ENCODE measurements at places on chromosomes 3 and 15.

DNA sequence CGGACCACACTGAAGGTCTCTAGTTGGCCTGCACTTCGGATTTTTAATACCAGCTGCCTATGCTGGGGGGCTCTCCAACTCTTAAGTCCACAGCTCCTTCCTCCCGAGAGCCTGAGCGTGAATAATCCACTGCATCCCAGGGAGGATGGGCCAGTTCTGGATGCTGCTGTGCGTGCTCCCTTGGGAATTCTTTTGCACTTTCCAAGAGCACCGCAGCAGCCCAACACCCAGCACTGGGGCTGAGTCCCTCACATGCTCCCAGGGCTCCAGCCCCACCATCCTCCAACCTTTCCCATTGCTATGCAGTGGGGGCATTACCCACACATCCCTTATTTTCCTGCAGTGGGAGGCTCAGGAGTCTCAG is 136.4 kb upstream of the IQSEC1 start:
- DNase-seq = no peak

DNA sequence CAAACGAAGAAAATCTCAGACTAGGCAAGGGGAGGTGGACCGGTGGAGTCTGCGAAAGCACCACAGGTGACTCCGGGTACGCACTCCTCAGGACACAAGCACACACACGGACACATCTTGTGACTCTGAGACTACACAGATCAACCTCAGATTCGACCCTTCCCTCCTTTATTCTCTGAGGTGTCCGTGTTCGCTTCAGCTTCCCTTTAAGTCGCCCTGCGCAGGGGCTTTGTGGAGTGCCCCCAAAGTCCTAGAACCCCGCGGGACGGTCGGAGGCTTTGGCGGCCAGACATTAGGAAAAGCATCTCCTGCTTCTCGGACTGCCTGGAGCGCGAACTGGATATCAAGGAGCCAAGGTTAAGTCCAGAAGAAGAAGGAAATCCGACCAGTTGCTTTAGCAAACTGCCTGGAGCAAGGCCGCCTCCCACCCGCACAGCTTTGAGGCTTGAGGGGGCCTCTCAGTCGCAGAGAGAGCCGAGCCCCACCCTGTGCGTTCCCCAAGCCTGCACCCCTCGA is 730 bp downstream of the DGKG start:
- no peak for DNase-seq

- no peak for DNase-seq
Measured at GRCh38 chr15:62165793-62166375, 799 bp upstream of the C2CD4B start.

DNA sequence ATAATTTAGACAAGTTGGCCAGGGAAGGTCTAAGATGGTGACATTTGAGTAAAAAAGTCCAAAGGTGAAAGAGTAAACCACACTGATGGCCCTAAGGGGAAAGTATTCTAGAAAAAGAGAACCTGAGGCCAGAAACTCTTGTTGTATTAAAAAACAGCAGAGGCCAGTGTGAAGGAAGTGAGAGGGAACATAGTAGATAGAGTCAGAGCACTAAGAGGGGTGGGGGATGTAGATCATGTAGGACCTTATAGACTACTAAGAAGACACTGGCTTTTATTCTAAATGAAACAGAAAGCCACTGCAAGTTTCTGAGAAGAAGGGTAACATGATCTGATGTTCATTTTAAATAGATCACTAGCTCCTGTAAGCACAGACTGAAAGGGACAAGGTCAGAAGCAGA is 14.5 kb downstream of the POLQ start:
- DNase-seq = no peak

DNA sequence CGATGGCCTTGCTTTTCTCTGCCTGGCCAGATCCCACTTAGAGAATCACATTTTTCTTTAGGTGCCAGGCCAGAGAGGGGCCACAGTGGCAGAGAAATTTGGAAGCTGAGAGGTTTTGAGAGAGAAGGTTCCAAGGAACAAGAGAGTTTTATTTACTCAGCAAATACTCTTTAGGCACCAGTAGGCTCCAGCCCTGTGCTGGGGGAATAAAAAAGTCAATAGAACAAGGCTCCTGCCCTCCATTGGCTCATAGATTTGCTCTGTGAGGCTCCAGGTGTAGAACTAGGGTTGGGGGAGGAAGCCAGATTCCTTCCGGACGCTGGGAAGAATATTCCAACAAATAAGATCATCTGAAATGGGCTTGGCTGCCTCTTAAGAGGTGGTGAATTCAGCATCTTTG is 59.9 kb downstream of the ST8SIA2 start:
- no peak for DNase-seq

GRCh38 chr3:145951441-145951840 is 209.5 kb downstream of the PLOD2 start:
- DNase-seq = no peak

DNA sequence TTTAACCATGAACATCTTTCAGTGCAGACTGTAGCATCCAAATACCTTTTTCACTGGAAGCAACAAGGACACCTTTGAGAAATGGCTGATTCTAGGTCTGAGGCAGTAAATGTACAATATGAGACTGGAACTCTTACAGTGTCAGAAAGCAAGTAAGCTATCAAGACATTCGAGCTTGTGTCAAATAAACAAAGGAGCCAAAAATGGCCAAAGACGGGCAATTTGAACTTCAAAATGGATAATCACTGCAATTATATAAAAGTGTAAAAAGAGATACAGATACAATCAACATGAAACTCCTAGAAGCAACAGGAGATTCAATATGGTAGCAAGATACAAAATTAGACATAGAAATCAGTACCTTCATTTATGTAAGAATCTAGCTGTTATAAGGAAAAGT is 138.5 kb upstream of the CCDC54 start:
- no peak for DNase-seq

DNA sequence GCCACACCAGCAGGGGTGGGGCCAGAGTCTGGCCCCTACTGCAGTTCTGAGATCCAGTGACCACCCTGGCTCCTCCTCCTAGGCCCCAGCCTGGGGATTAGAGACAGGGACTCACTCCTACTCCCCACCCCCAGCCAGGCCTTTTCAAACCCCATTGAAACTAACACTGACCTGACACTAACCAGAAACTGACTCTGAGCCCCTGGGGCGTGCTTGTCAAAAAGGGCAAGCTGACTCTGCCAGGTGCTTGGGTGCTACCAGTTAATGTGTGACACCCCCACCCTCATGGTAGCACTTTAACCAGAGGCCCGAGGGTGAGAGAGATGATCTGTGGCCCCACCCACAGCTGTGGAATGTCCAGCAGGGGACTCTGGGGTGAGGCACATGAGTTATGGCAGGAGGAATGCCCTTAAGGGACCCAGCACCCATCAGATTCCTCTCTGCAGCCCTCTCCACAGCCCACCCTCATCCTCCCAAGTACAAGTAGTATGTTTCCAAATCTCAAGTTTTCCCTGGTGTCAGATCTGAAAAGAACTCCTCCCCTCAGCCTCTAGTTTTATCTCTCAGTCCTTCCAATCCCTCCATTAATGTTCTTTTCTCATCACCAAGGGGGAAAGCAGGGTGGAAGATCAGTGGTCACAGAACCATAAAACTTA is 1.4 kb downstream of the PTH1R start:
- no peak for DNase-seq

DNA sequence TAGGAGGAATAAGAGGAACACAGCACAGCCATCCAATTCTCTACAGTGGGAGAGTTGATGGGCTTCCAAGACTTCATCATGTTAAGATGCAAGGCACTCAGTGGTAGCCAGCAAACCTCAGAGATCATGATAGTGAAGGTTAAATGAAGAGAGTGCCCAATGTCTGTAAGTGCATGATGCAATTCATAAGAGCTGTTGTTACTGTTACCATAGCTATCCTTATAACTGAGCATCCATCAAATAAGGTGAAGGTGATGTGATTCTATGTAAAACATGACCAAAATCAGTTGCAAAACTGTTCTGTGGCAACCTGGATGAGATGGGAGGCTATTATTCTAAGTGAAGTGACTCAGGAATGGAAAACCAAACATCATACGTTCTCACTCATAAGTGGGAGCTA is 289.7 kb downstream of the MAGI1 start:
- DNase-seq = no peak

DNA sequence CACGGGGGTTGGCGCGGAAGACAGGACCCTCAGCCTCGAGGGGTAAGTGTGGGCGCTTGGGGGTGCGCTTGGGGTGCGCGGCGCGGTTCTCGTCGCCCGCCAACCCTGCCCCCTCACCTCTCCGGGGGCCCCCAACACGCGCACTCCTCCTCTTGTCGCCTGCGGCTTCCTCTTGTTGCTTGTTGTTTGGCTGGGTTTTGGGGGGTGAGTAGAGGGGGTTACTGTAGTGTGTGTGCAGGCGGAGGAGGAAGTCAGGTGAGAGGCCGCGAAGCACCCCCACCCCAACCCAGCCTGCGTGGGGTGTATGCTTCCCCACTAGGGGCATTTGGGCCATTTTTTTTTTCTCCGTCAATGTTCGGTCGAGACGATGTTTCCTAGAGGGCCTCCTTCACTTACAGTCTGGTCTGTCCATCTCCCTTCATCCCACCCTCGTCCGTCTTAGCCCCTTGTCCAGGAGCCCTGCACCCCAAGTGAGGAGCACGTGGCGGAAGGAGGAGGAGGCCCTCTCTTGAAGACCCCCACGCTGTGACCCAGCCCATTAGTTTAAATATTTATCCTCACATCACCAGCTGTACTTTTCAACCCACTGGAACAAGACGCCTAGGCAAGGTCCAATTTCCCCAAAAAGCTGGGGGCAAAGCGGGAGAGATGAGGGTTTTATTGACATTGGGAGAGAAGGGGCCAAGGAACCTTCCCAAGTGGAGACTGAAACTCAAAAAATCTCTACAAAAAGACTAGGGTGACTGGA is 20.4 kb upstream of the SATB1 start:
- DNase-seq = peak; percentile 62

DNA sequence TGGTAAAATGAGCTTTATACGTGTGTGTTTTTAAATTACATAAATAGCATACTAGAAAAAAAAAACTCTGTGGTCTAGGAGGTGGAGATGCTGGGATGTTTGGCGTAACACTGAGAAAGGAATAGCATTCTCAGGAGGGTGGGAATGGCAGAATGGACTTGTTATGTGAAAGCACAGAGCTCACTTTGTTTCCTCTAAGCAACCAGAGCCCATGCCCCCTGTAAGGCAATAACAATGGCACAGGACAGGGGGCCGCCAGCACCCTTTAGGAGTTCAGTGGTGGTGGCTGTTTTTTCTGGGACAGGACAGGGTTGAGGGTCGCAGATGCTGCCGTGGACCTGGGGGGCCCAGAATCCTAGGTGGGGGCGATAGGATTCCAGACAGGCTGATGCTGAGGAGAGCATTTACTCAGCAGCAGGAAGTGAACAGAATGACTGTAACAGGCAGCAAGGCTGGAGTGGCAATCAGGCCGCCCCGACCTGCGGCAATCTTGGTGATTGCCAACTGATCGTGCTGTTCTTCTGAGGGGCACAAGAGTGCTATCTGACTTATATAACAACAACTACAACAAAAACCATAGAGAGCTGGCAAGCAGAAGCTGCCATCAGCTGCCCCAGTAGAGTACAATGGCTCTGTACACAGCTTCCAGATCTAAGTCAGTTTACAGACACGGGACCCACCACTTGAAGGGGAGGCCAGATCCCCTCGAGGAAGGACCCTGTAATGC is 160.4 kb downstream of the UACA start:
- no peak for DNase-seq

GRCh38 chr3:42043099-42043813 is 47.9 kb upstream of the TRAK1 start:
- no peak for DNase-seq

GRCh38 chr15:66198757-66199156 is 54.8 kb downstream of the MEGF11 start:
- DNase-seq = no peak

- no peak for DNase-seq
Measured at GRCh38 chr3:197539651-197540051, 16.1 kb downstream of the BDH1 start.
